Caki2 (cell line): ENCODE measurements at places on chromosomes 5 and 9.

GRCh38 chr5:77627869-77628674 lies 10.4 kb downstream of the OTP start:
- no peak for DNase-seq

- no peak for DNase-seq
Measured at GRCh38 chr9:129871046-129871445, 35.8 kb downstream of the USP20 start.

GRCh38 chr9:18007621-18008020 lies 428.8 kb downstream of the SH3GL2 start:
- DNase-seq, result no peak

DNA sequence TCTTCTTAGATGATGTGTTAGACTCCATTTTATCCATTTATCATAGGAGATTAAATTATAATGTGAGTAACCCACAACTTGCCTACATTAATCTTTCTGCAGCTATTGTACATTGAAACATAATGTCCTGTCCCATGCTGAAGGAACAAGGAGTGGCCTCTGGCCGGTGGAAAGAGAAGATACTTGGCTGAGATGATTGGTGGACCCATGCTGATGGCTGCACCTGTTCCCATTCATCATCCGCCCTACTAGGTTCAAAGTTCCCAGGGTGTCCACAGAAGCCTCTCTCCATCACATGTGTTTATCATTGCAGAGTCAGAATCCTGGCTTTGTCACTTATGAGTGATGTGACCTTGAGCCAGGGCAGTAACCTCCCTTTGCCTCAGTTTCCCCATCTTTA lies 24.7 kb downstream of the FBXL7 start:
- DNase-seq, result no peak

DNA sequence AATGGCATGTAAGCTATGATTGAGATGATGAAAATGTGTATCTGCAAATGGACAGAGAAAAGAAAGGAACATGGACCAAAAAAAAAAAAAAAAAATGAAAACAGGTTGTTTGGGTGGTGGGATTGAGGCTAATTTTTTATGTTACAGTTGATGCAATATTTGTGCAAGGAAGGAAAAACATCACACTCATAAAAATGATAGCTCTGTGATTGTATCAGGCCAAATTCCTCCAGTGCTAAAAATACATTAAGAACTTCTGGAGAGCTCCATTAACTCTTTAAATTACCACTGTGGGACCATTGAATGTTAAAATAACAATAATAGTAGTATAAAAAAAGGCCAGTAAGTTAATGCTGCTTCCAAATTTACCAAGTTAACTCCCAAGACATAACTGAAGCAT lies 79.5 kb upstream of the MSX2 start:
- no peak for DNase-seq

GRCh38 chr5:88892669-88893068 lies 9.7 kb upstream of the MEF2C start:
- no peak for DNase-seq

- no peak for DNase-seq
Measured at GRCh38 chr5:158929552-158930218, 170.0 kb downstream of the EBF1 start.

DNA sequence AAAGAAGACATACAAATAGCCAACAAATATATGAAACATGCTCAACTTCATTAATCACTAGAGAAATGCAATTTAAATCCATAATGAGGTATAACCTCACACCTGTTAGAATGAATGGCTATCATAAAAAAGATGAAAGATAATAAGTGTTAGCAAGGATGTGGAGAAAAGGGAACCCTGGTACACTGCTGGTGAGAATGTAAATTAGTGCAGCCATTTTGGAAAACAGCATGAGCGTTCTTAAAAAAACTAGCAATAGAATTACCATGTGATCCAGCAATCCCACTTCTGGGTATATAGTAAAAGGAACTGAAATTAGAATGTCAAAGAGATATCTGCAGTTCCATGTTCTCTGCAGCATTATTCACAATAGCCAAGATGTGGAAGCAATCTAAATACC lies 64.2 kb upstream of the CEP78 start:
- no peak for DNase-seq

- DNase-seq, result no peak
Measured at GRCh38 chr5:57550132-57550531, 67.5 kb upstream of the ACTBL2 start.

DNA sequence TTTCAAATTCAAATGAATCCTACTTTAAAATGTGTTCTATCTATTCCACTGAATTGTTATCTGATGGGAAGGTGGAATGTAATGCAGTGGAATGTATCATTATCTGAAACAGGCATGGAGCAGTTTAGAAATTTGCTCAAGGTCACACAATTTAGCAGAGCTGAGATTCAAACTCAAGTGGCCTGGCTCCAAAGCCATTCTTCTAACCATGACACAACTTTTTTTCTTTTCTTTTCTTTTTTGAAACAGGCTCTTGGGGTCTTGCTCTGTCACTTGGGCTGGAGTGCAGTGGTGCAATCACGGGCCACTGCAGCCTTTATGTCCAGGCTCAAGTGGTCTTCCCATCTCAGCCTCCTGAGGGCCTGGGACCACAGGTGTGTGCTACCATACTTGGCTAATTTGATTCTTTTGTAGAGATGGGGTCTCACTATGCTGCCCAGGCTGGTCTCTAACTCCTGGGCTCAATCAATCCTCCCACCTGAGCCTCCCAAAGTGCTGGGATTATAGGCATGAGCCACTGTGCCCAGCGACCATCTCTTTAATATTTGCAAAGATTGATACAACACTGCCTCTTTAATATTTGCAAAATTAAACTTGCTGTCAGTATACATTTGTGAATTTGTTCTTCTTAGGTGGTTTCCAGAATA lies 50.0 kb downstream of the CAST start:
- DNase-seq, result no peak

DNA sequence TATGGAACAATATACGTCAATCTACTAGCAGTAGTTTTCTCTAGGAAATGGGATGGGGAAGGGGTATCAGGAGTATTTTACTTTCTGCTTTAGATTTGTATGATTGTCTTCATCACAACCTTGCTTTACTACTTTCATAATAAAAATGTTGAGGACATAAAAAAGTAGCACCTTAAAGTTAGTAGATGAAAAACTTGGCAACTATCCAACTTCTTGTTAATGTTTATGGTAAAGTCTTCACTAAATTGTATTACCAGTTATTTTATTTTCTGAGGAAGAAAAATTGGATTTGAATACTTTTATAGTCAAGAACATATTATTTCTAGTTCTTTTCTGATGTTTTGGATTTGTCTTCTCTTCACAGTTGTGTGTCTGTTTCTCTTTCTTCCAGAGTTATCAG lies 372.1 kb downstream of the ARRDC3 start:
- DNase-seq, result no peak

GRCh38 chr5:34915856-34916192 lies 313 bp downstream of the BRIX1 start:
- DNase-seq, result peak; percentile 31

- no peak for DNase-seq
Measured at GRCh38 chr9:108620767-108621166, 235.0 kb downstream of the ACTL7B start.

- DNase-seq, result no peak
Measured at GRCh38 chr9:133572821-133573361, 36.3 kb downstream of the FAM163B start.

DNA sequence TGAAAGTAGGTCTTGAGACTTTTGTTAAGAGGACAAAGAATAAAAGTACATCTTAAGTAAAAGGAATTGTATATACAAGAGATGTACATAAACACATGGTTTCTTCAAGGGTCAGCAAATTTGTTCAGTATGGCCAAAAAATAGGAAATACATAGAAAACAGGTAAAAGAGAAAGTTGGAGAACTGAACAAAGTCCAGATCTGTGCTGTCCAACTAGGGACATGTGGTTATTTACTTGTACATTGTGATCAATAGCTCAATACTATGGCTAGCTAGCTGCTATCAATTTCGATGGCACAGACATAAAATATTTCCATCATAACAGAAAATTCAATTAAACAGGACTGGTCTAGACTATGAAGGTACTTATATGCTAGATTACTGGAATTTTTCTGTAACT lies 92.3 kb downstream of the RAPGEF6 start:
- DNase-seq, result no peak

GRCh38 chr5:127741412-127741811 lies 38.2 kb downstream of the CCDC192 start:
- no peak for DNase-seq

DNA sequence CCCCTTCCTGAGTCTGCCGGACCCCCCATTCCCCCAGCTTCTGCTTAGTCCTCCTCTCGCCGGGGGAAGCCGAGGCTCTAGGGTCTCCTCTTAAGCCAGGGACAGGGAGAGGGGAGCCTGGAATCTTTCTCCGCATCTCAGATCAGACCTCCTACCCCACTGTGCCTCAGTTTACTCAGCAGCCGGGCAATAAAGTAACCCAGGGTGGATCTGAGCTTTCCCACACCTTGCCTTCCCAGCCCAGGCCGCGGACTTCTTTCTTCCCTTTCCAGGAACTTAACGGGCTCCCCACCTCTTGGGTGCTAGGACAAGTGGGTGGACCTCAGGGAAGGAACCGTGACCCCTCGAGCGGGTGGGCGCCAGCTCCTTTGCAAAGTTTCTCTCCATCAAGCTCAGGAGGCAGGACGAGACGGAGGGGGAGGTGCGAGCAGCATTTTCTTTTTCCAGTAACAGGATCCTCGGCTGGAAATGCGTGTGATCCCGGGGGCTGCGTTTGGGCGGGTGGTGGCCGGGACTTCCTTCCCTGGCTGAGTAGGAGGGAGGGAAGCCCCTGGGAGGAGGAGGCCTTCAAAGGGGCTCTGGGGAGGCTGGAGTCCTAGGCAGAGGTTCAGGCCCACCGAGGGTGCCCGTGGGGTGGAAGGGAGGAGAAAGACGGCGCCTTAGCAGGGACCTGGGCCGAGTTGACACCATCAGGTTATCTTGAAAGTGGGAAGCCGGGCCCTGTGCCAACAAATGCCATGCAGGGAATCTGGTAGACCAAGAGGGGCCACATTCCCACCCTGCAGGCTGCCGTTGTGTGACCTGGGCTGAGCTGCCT lies 795 bp downstream of the DAB2IP start:
- DNase-seq, result no peak

DNA sequence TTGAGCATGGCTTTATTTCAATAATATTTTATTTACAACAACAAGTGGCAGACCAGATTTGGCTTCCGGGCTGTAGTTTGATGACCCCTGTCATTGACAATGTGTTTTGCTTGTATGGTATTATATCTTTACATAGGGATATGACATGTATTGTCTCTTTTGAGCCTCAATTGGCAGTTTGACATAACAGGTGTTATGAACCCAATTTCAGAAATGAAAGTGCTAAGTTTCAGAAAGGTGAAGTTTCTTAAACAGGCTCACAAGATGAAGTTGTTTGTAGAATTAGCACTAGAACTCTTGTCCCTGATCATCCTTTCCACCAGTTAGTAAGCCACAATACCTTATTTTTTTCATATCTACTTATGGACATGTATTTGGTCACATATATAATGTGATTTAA lies 303.0 kb upstream of the GRIA1 start:
- DNase-seq, result no peak

DNA sequence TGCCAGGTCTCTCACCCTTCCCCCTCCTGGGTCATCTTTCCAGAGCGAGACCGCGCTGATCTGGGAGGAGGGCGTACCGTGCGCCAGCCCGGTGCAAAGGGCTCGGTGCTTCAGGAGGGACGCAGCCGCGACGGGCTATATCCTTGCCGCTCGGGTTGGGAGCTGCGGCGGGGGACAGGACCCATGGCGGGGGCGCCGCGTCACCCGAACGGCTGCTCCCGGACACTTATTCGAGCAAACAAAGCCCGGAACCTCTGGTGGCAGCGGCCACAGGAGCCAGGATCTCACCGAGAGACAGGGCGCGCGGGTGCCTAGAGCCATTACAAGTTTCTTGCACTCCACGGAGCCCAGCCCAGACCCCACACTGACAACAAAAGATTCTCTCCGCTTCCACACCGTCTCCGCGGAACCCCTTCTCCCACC lies 1.3 kb downstream of the SEMA6A start:
- no peak for DNase-seq

DNA sequence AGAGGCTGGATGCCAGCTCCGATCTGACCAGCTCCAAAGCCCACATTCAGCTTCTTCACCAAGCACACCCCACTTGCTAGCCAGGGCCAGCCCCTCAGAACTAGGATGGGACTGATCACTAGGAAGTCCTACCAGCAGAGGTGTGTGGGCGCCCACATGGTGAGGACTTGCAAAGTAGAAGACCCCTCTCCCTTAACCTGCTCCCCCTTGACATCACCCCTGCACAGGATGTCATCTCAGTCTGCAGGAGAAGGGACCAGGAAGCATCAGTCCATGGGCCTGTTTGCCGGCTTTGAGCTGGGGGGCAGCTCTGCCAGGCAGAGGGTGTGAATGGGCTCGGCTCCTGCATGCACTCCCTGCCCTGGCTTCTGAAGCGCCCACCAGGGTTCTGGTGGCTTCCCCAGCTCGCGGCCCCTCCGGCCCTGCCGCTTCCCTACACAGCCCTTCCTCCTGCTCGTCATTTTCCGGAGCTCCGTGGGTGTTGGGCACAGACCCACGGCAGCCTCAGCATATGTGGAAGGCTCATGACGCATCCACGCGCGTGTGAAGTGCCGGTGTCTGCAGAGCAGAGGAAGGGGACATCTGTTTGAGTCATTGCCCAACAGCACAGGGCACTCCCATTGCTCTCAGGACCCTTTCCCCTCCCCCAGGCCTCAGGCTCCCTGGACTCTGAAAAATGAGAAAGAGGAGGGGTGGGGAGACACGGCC lies 3.7 kb upstream of the FAM78A start:
- no peak for DNase-seq

- DNase-seq, result no peak
Measured at GRCh38 chr9:132609184-132609583, 26.8 kb downstream of the BARHL1 start.

DNA sequence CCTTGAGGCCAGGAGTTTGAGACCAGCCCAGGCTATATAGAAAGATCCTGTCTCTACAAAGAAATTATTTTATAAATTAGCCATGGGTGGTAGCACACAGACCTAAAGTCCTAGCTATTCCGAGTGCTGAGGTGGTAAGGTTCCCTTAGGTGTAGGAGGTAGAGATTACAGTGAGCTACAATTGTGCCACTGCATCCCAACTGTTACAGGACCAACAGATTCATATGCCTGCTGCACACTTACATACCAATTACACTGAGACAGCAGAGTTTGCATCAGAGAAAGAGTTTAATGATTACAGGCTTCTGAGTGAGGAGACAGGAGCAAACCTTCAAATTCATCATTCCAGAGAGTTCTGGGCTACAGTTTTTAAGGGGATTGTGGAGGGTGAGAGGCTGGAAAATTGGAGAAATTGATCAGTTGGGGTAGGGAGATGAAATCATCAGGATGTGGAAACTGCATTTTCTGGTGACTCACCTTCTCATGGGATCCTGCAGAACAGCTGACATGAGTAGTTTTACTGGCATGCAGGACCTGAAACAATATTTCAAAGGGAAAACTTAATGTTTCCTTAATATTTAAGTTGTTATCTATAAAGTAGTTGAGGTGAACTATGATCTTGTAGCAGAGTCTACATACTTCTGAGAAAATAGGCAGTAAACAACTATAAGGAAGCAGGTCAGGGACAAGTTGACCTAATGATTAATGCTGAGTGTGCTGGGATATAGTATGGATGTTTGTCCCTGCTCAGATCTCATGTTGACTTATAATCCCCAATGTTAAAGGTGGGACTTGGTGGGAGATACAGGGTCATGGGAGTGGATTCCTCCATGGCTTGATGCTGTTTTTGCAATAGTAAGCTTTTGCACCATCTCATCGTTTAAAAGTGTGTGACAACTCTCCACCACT lies 54.7 kb downstream of the ANXA2R start:
- no peak for DNase-seq
